ENCODE measurements at places on chromosomes 2 and 18. TPM values are rescaled to one million over a fixed set of nuclear protein-coding genes. Genes with fewer than 3 reads are reported as not detected.

DNA sequence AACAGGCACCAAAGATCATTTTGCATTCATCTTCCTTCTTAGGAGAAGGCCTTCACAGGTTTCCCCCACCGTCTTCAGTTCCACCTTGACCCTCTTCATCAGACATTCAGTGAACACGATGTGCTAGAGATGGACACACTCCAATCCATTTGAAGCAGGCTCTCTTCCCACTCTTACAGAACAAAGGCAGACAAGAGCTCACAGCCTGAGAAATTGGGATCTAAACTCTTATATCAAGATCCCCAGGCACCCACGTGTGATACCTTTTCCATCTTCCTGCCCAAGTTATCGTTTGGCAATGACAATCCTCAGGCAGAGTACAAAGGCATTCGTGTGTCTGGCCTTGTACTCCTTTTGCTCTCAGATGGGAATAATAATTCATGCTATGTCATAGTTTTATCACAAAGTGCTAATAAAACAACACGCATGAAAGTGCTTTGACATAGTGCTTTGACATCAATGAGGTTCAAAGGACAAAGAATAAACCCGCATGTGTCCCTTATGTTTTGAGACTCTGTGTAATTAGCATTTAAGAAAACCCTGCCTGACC lies 369.3 kb upstream of the KLHL29 start:
- no peak for ATAC-seq

GRCh38 chr2:237413777-237414661 lies at the start of gene COL6A3:
TSS of gene COL6A3 (minus strand) at chr2:237414164. CDS start at chr2:237396817, 17,347 bp downstream.
- ATAC-seq: no peak

DNA sequence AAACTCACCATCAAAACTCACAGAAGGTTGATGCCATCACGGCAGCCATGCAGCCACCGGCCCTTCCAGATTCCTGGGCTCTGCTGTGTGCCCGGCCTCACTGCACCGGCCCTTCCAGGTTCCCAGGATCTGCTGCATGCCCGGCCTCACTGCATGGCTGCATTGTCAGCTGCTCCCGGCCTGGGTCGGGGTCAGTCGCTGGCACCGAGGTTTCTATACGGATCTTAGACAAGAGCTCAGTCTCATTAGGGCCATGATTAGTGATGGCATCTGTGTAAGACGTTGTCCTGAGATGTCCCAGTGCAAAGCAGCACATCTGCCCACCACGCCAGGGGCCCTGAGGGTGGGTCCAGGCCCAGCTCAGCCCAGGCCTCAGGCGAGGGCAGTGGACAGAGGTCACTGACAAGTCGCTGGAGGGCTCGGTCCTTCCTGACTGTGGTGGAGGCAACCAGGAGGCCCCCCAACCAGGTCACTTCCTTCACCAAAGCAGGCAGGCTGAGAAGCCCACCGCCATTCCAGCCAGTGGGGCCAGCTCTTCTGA lies 29.4 kb downstream of the TMEM18 start:
- ATAC-seq: no peak

GRCh38 chr2:99940963-99941362 lies 201.4 kb downstream of the AFF3 start:
- ATAC-seq: no peak

GRCh38 chr2:189858291-189858690 lies 74.0 kb downstream of the PMS1 start:
- no peak for ATAC-seq

DNA sequence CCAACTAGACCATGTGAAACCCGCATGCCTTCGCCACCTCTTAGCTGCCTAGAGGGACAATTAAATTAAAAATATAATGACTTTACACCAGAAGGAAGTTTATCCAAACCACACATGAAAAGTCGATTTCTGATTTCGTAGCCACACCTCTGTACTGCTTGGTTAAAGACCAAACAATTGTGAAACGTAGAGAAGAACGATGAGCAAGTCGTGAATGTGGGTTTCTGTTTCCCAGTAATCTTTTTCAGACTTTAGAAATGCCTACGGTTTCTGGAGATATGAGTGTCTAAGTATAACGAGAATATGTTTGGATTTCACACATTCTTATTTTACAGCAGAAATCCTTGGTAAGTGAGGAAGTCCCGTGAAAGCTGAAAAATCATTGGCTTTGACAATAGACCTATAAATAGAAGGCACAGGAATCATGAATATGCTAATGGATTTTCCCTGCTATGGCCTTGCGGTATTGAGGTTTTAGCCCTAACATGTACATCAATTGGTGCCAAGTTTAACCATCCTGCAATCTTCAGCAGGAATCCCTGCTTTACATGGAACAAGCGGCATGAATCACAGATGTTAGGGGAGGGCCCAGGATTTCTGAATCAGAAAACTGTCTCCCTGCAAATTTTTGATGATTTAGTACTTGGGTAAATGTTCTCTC lies 105.6 kb downstream of the TTC32 start:
- peak; percentile 71 for ATAC-seq

Gene RUFY4
- total RNA-seq: 0.12 TPM
